ENCODE measurements at places on chromosomes 4 and X. TPM values are rescaled to one million over a fixed set of nuclear protein-coding genes. Genes with fewer than 3 reads are reported as not detected.

The SRPX gene
- total RNA-seq, result 576 TPM

The TRMT2B gene
- total RNA-seq, result 6.3 TPM

The IL3RA gene
- not detected for total RNA-seq

The MAMLD1 gene
- total RNA-seq, result 0.45 TPM

Measured in smooth muscle cell of the coronary artery (primary cell).